LHCN-M2 (cell line): ENCODE measurements at places on chromosomes 2 and 18.

DNA sequence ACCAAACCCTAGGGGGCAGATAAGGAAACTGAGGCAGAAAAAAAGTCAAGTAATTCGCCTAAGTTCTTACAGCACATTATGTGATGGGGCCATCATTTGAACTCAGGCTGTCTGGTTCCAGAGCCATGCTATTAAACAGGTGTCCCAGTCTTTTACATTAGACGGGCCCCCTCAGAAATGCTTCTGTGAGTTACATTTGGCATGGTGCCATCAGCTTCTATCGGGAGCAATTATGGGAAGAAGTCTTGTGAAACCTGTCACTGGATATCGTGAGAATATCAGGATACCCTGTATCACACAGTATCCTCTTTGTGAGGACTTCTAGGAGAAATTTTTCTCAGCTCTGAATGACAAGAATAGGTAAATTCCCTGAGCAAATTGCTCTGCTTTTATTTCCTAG, 143.7 kb upstream of the NOSTRIN start:
- no peak for DNase-seq

DNA sequence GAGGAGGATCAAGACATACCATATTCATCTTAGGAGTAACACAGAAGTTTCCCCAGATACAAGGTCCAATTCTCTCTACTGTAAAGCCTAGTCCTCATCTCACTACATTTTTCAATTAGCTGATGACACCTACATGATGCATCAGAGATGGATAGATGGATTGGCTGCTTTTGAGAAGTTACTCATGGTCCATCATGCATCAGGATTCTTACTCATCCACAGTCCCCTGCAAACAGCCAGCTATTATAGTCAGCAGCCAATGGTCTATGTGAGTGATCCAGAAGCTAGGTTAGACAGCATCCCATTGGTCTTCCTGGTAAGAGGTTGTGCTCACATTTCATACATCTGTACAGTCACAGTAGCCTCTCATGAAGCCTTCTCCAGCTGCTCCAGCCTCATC, 154.5 kb upstream of the NRP2 start:
- peak; percentile 64 for DNase-seq

GRCh38 chr2:42314892-42315468, 46.0 kb downstream of the COX7A2L start:
- DNase-seq = peak; percentile 89

DNA sequence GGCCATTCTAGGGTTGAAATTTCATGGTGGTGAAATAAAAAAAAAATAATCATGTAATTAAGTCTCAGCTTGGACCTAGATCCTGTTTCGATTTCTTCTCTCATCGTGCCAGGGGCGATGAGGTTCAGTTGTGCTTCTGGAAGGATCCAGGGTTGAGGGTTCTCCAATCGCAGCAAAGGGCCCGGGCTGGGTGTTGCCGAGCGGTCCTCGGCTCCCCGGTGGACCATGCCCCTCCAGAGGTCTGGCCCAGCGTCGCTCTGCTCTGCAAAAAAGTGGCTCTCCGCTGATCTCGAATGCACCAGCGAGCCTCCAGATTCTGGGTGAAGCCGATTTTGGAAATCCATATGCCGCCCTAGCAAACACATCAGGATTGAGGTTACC, 39.0 kb downstream of the EN1 start:
- no peak for DNase-seq

- DNase-seq = no peak
These were observed 590 bp downstream of the EIF2B4 start for GRCh38 chr2:27369471-27370025.

GRCh38 chr2:220144411-220144810, 517.0 kb downstream of the SLC4A3 start:
- DNase-seq = peak; percentile 49

GRCh38 chr2:23823863-23824262, 103.1 kb downstream of the ATAD2B start:
- no peak for DNase-seq

DNA sequence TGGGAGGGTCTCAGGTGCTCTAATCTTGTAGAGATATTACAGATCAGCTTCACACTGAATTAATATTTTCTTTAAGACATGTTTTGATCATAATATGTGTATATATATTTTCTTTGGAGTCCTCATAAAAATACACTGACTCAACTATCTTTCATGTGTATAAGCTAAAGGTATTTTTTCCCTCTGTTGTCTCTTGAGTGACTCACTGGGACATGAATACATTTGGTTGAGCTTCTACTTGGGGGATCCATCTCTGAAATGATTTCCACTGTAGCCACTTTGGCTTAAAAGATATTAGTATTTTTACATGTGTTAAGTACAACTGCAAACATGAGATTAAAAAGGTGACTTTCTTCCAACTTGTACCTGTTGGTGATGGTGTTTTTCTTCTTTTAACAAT, 140.8 kb downstream of the TTN start:
- no peak for DNase-seq

GRCh38 chr2:85549826-85550225, 10.9 kb downstream of the MAT2A start:
- peak; percentile 99 for DNase-seq

- no peak for DNase-seq
These were observed 265.3 kb upstream of the TCF4 start for GRCh38 chr18:55853268-55853667.

- DNase-seq = no peak
These were observed 22.8 kb downstream of the SGPP2 start for GRCh38 chr2:222447131-222447530.

DNA sequence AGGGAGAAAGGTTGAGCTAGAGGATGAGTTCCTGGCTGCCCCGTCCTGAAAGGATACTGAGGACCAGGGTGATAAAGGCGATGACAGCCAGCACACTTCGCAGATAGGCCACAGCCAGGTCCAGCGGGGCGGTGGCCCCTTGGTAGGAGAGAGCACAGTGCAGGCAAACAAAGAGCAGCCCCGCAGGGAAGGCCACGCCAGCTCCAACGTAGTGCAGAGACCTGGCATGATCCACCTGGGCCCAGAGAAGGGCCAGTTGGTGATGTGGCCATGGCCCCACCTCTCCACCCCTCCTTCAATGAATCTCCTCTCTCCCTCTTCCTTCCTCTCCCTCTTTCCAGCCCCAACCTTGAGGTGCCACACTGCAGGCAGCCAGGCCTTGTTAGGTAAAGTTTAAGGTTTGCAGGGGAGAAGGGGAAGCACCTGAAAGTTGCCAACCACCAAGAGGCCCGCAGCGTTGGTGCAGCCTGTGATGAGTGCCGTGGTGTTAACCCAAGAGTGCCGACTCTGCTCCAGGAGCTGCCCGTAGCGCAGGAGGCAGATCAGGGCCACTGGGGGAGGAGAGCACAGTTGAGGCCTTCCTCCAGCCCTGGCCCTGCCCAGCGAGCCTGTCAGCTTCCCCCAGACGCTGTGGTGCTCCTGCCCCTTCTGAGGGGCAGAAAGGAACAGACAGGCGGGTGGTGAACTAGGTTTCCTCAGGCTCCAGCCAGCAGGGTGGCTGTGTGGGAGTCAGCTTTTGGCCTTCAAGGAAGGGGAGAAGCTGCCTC, 2.8 kb downstream of the TMEM150A start:
- DNase-seq = no peak

DNA sequence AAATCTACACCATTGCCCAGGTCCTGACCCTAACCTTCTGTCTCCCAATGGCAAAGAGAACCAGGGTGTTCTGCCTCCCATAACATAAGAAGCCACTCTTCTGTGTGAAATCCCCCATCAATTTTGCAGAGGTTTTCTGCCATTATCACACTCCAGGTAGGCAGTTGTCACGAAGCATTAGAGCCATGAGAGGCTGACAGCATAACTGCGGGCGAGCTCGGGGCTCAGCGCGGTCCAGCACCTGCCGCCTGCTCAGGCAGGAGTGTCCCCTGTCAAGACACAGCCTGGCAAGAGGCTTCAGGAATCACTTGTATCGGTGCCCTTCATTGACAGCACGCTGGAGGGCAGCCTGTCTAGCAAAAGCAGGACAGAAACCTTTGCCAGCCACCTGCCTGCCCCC, 251.2 kb downstream of the SATB2 start:
- DNase-seq = no peak

DNA sequence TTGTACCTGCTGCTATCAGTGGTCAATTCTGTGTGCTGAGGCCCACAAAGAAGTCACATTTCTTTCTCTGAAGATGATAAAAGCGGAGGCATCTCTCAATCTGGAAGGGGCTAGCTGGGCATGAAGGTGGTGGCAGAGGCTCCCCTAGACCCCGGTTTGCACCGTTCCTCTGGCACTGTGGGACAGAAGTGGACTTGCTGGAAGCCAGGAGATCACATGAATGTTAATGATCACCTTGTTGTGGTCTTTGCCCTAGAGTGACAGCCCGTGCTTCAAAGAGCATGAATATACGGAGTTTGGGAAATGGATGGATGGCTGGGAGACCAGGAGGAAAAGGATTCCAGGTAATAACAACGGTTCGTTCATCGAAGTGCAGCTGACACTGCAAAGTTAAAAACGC, 20.2 kb downstream of the ALLC start:
- DNase-seq = no peak

DNA sequence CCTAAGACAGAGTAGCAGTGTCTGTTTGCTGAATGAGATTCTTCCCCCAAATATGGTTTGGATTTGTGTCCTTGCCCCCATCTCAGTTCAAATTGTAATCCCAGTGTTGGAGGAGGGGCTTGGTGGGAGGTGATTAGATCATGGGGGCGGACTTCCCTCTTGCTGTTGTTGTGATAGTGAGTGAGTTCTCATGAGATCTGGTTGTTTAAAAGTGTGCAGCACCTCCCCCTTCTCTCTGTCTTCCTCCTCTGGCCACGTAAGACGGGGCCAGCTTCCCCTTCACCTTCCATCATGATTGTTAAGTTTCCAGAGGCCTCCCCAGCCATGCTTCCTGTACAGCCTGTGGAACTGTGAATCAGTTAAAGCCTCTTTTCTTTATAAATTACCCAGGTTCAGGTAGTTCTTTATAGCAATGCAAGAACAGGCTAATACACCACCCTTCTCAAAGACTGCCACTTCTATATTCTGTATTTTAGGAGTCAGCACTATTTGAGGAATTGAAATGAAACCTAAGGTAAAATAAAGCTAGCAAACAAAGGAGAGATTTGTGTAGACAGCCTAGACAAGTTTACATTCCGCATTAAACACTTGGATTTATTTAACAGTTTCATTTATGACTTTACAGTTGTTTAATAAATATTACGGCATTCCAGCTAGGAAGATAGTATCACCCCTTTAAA, 21.6 kb downstream of the FBXO36 start:
- DNase-seq = no peak

DNA sequence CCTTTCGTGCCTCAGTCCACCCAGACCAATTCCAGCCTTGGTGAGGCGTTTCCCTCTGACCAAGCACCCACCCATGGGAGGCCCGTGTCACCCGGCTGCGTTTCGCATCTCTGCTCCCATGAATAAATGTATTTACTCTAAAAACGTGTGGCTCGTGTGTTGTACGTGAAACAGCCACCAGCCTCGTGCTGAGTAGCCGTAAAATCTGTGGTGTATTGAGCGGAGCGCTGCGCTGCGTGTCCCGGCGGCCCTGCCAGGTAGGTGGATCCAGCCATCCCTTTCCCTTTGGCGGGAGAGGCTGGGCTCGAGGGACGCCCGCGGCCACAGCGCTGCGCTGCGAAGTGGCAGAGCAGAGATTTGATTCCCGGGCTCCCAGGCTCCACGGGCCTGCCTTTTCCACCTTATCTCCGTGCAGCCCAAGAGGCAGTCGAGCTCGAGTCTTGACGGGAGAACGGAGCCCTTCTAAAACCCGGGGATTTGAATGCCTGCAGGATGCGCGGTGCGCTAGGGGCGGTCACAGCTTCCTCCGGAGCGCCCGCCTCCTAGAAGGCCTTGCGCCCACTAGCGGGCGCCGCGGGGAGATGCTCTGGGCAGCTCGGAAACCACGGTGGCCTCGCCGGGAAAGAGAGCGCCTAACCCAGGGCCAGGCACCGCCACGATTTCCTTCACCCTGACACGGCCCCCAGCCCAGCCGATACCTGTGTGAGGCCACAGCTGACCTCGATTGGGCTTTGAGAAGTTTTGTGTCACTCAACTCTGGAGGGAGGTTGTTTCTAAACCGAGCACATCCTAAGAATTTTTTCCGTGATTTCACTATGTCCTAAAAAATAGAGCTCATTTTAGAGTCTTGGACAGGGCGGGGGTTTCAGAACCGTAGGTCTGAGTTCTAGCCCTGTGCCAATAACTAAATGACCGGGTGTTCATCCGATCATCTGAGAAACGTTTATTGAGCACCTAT, 3.9 kb upstream of the PSMD1 start:
- DNase-seq = peak; percentile 76

DNA sequence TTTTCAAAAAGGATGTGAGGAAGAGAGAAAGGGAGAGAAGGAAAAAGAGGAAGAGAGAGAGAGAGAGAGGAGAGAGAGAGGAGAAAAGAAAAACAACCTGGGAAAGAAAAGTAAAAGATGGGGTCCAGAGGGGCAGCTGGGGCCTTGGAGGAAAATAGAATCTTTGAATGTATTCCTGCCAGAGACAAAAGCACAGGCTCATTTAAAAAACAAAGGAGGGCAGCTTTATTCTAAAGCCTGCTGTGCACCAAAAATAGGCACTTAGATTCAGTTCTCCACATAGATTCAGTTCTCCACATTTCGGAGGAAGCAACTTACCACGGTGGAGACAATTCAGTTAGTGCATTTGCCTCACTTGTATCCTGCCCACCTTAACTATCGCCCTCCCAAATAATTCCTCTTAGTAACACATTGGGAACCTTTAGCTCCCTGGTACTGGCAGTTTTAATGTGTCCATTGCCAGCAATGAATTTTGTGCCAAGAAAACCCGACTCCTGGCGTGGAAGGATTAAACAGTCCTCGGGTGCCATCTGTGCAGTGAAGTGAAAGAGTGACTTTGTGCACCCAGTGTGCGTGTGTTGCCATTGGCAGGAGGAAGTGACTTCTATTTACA, 71.3 kb downstream of the DPP4 start:
- DNase-seq = no peak

DNA sequence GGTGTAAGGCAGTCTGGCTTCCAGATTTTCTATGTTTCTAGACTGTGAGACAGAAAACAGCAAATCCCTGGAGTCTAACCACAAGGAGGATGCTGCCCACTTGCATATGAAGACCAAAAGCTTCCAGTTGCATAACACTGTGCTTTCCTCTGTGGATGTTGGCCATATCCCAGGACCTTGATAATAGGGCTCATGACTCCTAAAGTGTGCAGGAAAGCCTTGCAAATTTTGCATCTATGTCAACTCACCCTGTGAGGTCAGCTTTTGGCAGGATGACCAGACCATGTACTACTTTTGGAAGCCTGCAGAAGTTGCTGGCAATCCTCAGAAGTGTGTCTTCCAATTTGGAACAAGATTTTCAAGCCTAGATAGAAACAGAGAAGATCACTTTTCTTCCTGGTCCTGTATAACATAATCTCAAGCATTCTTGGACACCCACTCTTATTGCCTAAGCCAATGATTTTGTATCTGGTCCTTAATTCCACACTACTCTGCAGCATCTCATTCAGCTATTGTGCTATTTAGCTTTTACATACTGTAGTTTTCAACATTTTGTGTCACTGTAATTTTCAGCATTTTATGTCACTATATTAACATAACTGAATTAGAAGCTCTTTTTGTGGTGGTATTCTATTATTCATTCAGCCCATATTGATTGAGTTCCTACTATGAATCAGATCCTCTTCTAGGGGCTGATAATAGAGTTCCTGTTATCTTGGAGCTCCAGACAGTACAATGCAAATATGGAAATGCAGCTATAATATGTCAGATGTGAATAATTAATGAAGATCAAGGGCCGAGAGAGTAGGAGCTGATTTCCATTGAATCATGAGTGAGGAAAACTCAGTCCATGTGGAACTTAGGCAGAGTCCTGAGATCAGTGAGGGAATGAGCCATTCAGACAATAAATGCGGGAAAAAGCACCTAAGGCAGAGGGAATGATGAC, 85.3 kb upstream of the RAB27B start:
- peak; percentile 98 for DNase-seq

GRCh38 chr2:199259671-199260070, 198.1 kb downstream of the SATB2 start:
- DNase-seq = no peak
